ENCODE measurements at places on chromosomes 3 and 15.
A peak's percentile ranks its signal among the peaks of the same experiment; 100 is the strongest.

DNA sequence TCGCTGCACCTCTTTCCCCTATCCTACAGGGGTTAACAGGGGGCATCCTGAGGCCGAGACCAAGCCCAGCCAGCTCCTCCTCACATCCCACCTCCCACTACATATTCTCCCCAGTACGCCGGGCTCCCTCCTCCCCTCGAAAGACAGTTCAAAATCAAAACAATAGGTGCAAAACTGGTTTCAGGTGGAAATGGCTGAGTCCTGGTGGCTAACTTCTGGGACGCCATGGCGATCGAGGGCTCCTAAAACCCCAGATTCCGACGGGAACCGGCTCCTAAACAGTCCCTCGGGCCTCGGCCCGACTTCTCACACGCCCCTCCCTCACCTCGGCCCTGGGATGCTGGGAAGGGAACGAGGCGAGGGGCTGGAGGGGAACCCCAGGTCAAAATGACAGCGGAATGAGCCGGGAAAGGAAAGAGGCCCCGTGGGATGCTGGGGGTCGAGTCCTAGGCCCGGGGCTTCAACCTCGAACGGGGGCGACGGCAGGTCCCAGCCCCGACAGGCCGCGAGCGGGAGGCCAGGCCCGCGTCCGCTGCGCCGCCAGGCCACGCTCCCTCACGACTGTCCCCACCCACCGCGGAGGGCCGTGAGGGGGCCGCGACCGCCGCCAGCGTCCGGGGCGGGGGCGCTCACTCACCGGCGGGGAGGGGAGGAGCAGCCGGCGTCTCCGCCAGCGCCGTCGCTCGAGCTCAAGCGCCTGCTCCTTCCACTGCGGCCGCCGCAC lies 492 bp downstream of the TMCC1 start:
- peak; percentile 43 for DNase-seq

- no peak for DNase-seq
Measured at GRCh38 chr3:14539384-14539741, 779 bp downstream of the GRIP2 start.

DNA sequence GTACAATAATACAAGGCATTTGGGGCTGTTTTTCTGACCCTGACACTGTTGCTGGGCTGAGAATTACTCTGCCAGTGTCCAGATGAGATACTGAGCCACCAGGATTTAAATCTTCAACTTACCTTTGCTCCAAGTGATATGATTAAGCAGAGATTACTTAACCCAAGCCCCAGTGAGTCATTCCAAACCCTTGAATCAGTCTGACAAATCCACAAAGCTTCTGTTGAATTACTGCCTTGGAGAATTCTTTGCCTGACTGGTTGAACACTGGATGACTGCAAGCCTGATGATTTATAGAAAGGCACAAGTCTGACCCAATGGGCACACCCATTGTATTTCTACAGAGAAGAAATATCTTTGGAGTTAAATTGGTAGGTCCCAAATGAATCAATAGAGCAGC lies 88.2 kb upstream of the TSC22D2 start:
- no peak for DNase-seq

GRCh38 chr3:26588931-26589330 lies 33.6 kb upstream of the LRRC3B start:
- no peak for DNase-seq

GRCh38 chr3:134018406-134018805 lies 11.3 kb downstream of the SLCO2A1 start:
- no peak for DNase-seq

- DNase-seq, result no peak
Measured at GRCh38 chr15:75090388-75090734, 67.0 kb downstream of the PPCDC start.

DNA sequence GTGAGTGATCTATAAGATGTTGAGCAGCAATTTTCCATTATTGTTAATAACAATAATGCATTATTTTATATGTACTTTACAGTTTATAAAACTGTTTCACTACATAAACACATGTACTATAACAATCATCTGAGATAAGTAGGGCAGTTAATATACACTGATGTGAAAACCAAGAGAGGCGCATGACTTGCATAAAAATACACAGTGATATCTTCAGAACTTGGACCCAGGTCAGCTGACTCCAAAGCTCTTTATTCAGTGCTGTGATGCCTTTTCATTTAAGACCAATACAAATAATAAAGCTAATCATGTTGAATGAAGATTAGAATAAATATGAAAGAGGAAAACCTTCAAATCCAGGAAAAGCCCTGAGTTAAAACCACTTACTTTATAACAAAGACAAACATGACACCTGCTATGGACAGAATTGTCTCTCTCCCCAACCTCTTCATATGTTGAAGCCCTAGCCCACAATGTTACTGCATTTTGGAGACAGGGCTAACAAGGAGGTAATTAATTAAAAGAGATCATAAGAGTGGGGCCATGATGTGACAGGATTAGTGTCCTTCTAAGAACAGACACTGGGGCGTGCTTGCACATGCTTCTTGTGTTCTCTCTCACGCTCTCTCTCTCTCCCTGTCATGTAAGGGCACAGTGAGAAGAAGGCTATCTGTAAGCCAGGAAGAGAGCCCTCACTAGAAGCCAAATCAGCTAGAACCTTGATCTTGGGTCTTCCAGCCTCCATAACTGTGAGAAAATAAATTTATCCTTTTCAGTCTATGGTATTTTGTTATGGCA lies 55.8 kb upstream of the TSPAN3 start:
- no peak for DNase-seq

- DNase-seq, result peak; percentile 16
Measured at GRCh38 chr3:17740721-17741141, 1.7 kb downstream of the TBC1D5 start.

DNA sequence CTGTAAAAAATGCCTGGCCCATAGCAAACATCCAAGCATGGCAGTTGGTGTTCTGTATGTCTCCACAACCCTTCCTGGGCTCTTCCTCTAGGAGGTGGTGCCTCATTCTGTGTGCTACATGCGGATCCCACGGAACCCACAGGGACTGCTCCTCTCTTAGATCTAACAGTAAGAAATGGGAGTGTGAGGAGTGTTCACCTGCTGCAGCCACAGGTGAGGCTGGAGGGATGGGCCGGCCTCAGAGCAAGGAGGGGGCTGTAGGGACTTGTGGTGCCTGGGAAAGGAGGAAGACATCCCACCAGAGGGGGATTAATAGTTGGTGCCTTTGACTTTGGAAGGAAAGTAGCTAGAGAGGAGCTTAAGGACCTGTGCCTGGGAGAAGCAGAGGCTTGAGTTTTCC lies 22.2 kb downstream of the SEMA3G start:
- DNase-seq, result no peak

DNA sequence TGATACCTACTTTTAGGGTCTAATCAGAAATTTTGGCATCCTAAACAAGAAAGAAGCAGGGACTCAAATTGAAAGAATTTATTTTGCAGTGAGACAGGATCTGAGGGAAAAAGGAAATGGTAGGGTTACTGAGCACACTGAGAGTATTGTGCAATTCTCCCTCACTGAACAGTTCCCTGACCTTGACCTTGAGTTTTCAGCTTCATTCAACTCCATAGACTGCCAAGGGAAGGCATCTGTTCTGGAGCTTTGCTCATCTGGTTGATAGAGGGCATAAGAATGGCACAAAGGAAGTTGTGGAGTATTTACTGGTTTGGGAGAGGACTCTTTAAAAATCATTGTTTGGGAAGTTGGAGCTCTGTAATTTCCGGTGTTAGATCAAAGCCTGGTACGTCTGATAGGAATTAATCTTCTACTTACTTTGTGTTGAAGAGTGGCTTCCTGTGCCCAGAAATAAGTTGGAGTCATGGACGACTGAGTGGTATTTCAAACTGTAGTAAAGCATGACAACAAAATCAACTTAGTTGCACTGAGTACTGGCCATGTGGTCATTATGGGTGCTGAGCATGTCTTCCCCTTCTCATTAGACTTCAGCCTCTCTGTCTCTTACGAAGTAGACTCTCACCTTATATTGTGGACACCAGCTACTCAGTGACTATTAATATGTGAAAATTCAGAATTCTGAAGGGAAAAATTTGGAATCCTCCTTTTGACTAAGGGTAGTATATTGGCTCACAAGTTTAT lies 40.8 kb downstream of the CLDN1 start:
- no peak for DNase-seq

DNA sequence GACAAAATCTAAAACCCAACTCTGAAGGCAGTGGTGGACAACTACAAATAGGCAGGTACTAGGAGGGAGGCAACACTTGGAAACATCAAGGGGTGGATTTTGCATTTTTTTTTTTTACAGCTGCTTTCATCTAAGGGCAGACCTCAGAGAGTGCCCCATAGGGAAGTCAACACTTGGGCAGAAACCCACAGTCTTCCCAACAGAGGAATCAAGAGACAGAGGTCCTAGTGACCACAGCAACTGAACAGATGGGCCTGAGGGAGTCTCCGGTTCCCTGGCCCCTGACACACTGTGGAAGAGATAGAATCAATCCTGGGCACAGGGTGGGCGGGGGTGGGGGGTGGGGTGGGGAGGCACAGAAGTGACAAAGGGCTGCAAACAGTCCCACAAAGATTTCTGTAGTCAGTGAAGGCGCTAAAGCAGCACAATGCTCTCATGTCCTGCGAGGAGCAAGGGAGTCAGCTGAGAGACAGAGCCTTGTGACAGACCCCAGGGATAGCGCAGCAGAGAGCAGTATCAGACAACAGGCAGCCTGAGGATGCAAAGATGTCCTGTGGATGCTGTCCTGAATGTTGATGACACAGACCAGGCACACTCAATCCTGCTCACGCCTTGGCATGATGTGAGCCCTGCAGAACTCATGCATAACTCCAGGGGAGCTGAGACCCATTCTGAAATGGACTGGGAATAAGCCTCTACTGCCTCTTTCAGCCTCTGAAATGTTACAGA lies 6.9 kb upstream of the RFTN1 start:
- no peak for DNase-seq

DNA sequence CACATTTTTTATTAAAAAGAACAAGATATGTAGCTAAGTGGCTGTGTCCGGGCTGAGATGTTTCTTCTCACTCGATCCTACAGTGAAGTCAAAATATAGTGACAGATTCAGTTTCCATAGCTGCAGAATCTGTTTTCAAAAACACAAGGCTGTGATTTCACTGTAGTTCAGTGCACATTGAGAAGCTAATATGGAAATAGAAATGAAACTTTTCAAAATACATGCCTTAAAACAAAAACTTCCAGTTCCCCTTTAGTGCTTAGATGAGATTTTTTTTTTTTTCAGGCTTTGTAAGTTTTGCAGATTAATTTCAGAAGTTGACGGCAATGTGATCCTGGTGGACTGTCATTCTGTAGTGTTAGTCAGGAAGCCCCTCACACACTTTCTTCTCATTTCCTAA lies 23.8 kb upstream of the TRAK1 start:
- DNase-seq, result no peak

DNA sequence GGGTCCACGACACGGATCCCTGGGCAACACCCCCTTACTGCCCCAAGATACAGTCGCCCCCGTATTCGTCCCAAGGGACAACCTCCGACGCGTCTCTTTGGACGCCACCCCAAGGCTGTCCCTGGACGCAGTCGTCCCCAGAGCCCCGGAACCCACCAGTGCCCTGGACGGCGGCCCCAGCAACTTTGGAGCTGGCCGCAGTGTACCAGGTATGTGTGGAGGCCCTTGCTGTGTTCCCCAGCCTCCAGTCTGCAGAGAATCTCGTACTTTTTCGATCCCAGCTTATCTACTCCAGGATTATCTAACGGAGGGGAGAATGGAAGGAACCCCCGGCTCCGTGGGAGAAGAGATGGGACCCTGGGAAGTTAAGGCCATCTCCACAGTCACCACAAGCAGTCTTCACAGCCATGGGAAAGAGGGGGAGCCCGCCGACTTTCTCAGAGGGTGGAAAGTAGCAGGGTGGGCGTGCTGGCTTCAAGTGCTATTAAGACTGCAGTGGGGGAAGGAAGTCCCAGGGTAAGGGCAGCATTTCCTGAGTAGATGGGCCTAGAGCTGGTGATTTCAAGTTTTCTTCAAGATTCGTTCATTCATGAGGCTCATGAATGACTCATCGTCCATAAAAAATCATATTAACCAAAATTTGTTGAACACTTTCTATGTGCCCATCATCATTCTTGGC lies 1.1 kb downstream of the MESP2 start:
- no peak for DNase-seq

DNA sequence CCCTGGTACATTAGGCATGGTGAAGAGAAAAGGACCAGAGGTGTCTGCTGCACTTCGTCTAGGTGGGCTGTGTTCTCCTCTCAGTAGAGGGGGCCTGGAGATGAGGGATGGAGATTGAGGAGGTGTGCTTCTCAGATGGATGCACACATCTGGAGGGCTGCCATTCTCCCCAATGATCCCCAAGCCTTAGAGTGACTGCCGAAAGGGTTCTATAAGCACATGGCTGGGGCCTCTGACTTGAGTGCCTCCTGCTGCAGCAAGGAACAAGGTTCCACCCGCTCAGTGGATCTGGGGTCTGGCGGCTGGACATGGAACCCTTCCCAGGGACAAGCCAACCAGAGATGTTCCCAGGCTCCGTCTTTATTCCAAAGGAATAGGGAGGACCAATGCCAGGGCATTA lies 66.8 kb downstream of the CPN2 start:
- DNase-seq, result no peak

DNA sequence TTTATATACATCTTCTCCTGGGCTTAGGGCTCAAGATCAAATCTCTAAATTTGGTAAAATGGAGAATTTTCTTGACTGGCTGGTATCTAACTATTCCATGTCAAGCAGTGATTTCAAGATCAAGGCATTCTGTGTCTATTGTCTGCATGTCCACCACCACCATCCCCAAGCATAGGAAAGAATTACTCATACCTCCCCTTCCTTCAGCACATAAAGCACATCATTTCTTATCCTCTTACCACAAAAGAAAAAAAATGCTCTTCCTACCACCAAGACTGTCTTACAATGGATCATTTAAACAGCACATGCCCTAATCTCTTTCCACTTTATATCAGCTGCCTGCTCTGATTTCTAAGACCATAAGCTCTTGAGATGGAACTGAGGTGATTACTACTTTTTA lies 470.5 kb upstream of the THBS1 start:
- no peak for DNase-seq

- no peak for DNase-seq
Measured at GRCh38 chr3:46058981-46059380, 31.7 kb upstream of the XCR1 start.

DNA sequence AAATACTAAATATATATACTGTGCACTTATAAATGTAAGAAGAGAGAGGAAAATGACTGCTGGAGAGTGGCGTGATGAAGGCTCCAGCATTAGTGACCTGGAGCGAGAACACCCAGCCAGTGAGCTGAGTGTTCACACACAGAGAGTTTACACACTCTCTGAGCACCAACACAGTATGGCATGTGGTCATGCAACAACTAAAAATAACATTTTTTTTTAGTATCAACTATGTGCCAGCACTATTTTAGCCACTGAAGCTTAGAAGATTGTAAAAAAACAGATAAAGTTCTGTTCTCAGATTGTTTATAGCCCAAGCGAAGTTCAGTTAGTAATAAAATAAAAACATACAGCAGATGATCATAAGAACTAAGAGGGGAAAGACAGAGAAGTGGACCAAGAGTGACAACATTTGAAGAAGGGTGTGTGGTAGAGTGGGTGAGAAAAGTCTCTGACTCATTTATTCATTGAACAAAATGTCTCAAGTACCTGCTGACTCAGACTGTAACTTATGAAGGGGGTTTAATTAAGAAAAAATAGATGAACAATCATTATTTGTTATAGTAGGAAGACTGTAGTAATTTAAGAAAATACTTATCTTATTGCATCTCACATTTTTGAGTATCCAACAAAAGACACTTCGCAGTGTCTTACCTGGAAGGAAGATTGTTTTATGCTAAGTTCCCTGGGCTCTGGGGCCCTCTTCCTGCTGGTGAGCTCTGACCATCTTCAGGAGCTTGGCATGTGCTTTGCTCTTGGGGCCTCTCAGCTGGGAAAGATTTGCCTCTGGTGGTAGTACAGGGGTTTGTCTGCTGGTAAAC lies 43.8 kb downstream of the GAP43 start:
- no peak for DNase-seq
